Fibroblast of lung (primary cell): ENCODE measurements at places on chromosomes 2 and 18.
A peak's percentile ranks its signal among the peaks of the same experiment; 100 is the strongest.

DNA sequence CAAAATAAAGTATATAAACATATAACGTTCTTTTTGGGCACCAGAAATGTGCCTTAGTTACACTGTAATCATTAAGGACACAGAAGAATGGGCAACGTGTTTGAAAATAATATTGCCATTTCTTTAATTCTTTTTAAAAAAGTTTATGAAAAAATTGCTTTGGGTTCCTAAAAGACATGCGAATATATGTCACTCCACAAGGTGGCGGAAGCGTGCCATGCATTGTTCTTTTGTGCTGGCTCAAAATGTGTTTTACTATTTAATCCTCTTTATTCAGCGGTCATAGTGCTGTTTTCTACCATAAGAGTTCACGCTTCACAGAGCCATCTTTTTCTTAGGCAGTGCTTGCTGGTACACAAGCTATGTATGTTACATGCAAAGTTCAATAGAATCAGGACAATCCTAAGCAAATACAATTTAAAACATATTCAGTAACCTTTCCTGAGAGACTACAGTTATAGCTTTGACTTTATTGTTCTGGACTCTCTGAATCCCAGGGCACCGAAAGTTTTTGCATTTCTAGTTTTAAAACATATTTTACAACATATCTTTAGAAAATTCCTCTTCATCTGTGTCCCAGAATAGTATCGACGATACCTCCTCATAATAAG is 147.8 kb upstream of the ERBB4 start:
- DNase-seq, result peak; percentile 43

GRCh38 chr2:241574911-241575623 is 16.5 kb downstream of the BOK start:
- DNase-seq, result no peak

DNA sequence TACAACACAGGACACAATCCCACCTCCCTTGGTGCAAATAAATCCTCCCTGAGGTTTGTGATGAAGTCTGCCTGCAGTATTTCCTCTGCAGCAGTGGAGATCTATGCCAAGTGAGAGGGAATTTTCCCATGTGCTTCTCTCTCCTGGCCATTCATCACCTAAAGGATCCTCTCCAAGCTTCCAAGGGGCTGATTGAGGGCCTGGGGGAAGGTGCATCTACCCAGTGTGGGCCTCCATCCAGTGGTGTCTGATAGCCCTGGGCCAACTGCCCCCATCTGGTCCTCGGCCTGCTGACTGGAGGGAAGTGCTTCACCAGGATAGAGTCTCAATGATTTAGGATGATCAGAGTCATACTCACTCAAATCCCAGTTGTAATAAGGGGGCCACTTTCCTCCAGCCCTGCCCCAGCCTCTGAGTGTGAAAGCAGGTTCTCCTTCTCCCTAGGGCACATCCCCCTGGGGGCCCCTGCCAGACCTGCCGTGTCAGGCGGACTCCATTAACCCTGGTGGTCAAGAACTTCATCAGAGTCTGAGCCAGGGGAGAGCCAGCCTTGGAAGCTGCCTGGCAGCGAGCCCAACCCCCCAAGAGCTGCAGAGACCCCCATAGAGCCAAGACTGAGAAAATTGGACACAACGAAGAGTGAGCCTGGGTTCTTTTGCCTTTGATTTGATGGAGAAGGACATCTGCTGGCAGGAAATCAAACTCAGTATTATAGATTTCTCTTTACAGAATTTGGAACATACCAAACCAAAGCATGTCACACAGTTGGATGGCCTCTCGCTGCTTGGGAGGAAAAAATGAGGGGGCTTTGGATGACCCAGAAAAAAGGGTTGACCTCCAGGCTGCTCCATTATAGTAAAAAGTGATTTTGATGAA is 509.6 kb downstream of the CMPK2 start:
- DNase-seq, result no peak

- no peak for DNase-seq
Measured at GRCh38 chr2:122652670-122653069, 897.2 kb downstream of the TSN start.

GRCh38 chr2:5549771-5550170 is 142.4 kb upstream of the SOX11 start:
- DNase-seq, result no peak

DNA sequence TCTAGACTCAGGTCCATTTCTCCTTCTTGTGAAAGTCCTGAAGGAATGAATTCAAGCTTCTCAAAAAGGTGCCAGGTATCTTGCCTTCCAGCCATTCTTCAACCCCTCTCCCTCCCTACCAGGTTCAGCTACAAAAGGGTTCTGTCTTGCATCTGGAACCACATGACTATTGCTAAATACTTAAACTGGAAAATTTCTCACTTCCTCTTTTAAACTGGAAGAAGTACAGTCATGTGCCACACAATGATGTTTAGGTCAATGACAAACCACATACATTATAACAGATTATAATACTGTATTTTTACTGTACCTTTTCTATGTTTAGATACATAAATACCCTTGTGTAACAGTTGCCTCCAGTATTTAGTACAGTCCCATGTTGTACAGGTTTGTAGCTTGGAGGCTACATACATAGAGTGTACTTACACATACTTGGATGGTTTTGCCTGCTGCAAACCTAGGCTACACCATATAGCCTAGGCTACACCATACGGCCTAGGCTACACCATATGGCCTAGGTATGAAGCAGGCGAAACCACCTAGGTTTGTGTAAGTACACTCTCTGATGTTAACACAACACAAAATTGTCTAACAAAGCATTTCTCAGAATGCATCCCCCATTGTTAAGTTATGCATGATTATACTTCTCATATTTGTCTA is 142.0 kb upstream of the DNMT3A start:
- DNase-seq, result no peak

- peak; percentile 70 for DNase-seq
Measured at GRCh38 chr2:231187736-231188505, 10.5 kb upstream of the ARMC9 start.

DNA sequence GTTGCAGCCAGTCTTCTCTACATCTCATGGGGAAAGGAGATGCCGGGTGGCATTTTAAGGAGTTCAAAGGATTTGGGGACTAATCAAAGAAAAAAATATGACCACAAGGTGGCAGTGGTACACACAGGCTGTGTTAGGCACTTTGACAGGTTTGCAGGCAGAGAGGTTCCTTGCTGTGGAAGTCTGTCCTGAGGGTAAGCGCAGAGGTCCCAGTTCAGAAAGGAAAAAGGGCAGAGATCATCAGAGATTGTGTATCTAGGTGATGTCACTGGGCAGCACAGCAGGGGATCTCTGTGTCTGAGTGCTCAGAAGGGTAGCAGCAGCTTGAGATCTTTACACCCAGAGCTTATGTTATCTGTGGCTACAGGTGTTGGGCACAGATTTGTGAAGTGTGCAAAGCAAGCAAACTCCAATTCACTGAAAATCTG is 231.4 kb downstream of the LRRTM1 start:
- peak; percentile 79 for DNase-seq

GRCh38 chr18:42773870-42774269 is 341.6 kb downstream of the RIT2 start:
- DNase-seq, result peak; percentile 70

DNA sequence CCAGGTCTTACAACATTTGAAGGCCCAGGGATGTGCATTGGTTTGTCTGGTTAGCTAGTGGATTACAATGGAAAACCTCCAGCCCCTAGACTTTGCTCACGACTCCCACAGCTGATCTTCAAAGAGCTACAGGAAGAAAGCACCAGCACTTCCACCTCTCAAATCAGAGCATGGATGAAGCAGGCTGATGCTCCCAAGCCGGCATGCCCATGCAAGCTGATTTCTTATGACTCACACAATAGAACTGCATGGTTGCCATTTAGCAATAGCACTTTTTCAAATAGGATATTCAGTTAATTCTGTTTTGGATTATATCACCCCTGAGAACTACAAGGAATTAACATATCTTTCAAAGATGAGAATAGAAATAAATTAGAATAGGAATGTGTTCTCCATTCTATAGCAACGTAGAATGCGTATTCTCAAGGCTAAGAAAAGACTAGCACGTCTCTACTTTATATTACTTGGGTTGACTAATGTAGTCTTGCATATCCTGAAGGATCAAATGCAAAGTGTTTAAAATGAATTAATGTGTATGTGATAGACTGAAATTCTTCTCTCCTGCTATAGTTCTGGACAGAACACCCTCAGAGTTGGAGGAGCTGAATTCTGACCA is 292.4 kb downstream of the TRIB2 start:
- peak; percentile 18 for DNase-seq

GRCh38 chr2:46970334-46971288 is 55.0 kb upstream of the MCFD2 start:
- peak; percentile 70 for DNase-seq

- no peak for DNase-seq
Measured at GRCh38 chr2:42105330-42106256, 57.8 kb downstream of the PKDCC start.

- DNase-seq, result no peak
Measured at GRCh38 chr2:85287721-85288120, 40.1 kb downstream of the TGOLN2 start.

- no peak for DNase-seq
Measured at GRCh38 chr2:240296476-240297255, 138.8 kb upstream of the GPC1 start.

GRCh38 chr2:148675708-148676107 is 31.2 kb downstream of the EPC2 start:
- peak; percentile 54 for DNase-seq

- DNase-seq, result no peak
Measured at GRCh38 chr2:236993-237539, 26.8 kb downstream of the SH3YL1 start.

DNA sequence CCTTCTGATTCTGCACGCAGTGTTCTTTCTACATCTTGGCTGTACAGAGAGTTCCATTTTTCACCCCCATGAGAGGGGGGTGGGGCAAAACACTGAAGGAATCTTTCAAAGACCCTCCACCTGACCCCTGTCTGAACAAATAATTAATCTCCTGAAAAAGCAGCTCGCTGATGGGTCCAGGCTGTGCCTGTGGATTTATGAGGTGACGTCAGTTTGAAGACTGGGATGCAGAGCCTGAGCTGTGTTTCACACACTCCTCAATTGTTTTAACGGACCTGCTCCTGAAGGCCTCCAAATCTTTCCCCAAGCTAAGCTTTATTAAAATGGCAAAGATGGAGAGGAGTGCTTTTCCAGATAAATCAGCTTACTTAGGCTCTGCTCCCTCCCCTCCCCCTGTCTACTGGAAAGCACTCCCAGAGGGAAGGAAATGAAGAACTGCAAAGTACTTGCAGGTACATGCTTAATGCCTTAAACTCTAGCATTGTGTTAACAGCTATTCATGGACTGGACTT is 390.2 kb upstream of the TNP1 start:
- peak; percentile 93 for DNase-seq

- DNase-seq, result no peak
Measured at GRCh38 chr2:129337076-129337475, 642.4 kb upstream of the RAB6C start.

- no peak for DNase-seq
Measured at GRCh38 chr2:144468823-144469595, 50.9 kb downstream of the ZEB2 start.

GRCh38 chr18:47418746-47419145 is 167.3 kb upstream of the SKOR2 start:
- peak; percentile 16 for DNase-seq

DNA sequence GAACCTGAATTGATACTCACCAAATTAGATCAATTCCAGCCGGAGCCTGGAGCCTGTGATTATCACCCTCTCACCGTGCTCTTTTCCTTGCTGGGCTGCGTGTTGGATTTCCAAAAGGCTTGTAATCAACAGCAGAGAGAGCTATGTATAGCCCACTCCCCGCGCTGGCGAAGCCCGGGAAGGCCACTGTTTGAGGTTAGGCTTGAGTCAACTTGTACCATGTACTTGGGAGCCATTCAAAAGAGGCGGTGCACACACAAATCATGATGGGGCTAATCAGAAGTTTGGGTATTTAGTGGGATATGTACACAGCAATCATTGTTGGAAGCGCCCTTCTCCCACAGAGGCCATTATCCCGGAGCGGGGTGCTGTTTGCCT is 151.6 kb downstream of the GLI2 start:
- DNase-seq, result peak; percentile 42

GRCh38 chr2:54666131-54666633 is 57.3 kb upstream of the EML6 start:
- peak; percentile 87 for DNase-seq
